ENCODE measurements at places on chromosomes 7 and 10.
A peak's percentile ranks its signal among the peaks of the same experiment; 100 is the strongest.

GRCh38 chr10:3805201-3805790, 20.3 kb upstream of the KLF6 start:
- DNase-seq, result no peak

GRCh38 chr10:1674501-1674900, 62.8 kb downstream of the ADARB2 start:
- no peak for DNase-seq

GRCh38 chr7:113392841-113393540, 274.6 kb upstream of the SMIM30 start:
- no peak for DNase-seq

- DNase-seq, result no peak
Measured at GRCh38 chr7:14734839-14735321, 167.7 kb downstream of the DGKB start.

GRCh38 chr10:132702601-132703418, 83.1 kb downstream of the NKX6-2 start:
- no peak for DNase-seq

GRCh38 chr10:17229016-17229716, 1.1 kb downstream of the VIM start:
- peak; percentile 47 for DNase-seq

DNA sequence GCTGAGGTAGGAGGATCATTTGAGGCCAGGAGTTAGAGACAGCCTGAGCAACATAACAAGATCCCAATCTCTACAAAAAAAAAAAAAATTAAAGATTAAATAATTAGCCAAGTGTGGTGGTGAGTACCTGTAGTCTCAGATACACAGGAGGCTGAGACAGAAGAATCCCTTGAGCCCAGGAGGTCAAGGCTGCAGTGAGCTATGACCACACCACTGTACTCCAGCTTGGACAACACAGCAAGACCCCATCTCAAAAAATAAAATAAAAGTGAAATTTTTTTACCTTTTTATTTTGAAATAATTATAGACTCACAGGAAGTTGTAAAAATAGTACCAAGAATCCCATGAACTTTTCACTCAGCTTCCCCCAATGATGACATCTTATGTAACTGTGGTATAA, 4.9 kb downstream of the FAM149B1 start:
- DNase-seq, result no peak

DNA sequence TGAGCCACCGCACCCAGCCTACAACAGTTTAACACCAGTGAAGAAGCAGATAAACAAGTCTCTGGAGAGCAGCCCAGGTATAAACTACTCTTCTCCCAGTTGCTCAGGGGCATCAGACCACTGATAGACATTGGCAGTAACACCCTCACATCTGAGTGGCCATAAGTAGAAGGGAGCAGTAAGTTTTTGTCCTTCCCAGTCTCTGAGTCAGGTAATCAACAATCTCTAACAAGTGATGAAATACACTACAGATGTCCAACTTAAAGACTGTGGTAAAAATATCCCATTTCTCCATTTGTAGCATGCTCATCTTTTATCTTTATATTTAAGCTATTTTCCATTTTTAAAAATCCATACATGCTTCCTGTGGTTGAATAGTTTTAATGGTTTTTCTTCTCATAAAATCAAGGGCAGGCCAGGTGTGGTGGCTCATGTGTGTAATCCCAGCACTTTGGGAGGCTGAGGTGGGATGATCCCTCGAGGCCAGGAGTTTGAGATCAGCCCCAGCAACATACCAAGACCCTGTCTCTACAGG, 78.6 kb downstream of the GSAP start:
- DNase-seq, result no peak

DNA sequence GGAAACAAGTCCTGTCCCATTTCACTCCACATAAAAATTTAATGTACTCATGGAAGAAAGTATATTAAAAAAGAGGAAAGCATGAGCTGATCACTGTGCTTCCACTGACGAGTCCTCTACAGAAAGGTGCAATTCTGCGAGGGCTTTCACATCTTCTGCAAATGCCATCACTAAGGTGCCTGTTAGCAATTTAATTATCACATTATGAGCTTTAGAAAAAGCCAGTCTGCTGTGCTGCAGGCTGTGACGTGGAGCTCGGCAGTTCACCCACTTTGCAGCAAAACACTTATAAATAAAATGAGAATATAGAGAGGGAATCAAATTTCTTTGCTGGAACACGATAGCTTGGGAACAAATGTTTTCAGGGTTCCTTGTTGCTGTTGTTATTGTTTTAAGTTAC, 22.5 kb upstream of the NEUROD6 start:
- no peak for DNase-seq

- no peak for DNase-seq
Measured at GRCh38 chr7:82521906-82522445, 78.4 kb upstream of the CACNA2D1 start.

- DNase-seq, result no peak
Measured at GRCh38 chr7:156017431-156017830, 205.2 kb upstream of the SHH start.

DNA sequence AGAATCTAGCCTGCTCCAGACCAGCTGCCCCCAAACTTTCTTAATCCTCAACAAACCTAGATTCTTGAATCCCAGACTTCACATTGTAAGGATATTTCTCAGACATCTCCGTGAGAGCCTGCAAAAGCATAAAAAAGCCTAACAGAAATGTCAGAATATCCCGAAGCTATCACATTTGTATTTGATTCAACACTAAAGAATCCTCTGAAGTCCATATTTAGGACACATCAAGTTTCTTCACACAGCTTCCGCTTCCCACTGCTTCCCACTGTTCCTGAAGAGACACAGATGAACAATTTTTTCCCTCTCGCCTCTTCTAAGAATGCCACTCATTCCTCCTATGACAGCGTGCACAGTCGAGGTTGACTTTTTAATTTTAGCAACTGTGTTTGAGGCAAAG, 396.2 kb upstream of the IGFBP3 start:
- no peak for DNase-seq

All from stimulated activated CD4-positive, alpha-beta T cell treated with anti-CD3 and anti-CD28 coated beads, Interleukin-12 subunit alpha, Interleukin-12 subunit beta, amount 100 ng/mL, for 4 hours (primary cell).